ENCODE measurements at places on chromosomes 5 and 9.

GRCh38 chr9:121748074-121748473, 96.6 kb downstream of the DAB2IP start:
- DNase-seq: no peak

DNA sequence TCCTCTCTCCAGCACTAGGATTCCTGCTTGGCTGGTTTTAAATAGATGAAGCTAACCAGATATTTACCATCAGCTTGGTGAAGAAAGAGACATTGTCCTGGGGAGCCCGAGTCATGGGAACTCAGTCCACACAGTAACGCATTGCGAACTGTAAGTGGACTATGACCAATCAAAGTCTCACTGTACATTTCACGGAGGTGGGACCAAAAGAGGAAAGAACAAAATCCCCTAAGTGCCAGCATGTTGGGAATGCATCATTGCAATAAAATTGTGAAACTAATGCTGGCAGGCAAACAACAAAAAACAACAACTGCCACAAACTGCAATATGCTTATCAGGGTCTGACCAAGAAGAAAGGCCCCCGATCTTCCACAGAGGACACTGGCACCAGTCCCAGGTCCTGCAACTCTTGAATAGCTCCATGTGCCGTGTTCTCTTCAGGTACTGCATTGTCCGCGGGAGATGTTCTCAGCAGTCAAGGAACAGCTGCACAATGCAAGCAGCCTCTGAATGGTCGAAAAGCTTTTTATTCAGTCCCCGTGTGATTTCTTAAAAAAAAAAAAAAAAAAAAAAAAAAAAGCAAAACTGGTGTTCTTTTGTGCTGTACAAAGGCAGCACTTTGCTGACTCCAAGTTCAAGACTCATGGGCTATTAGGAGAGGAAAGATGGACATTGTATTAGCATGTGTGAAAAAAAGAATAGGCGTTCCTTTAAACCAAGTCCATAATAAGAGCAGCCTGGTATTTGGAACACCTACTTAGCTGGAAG, 38.1 kb downstream of the SEMA6A start:
- no peak for DNase-seq

GRCh38 chr5:16970260-16970659, 34.2 kb upstream of the MYO10 start:
- DNase-seq: no peak

GRCh38 chr9:20292002-20292401, 330.3 kb downstream of the MLLT3 start:
- no peak for DNase-seq

- DNase-seq: no peak
These were observed 95.7 kb downstream of the ACTBL2 start for GRCh38 chr5:57386958-57387357.
